Activated naive CD4-positive, alpha-beta T cell (primary cell): ENCODE measurements at places on chromosomes 2 and 18.

- no peak for DNase-seq
Observed at GRCh38 chr18:12092398-12093229, 1.0 kb upstream of the ANKRD62 start.

- no peak for DNase-seq
Observed at GRCh38 chr2:21269382-21269781, 145.6 kb downstream of the TDRD15 start.

DNA sequence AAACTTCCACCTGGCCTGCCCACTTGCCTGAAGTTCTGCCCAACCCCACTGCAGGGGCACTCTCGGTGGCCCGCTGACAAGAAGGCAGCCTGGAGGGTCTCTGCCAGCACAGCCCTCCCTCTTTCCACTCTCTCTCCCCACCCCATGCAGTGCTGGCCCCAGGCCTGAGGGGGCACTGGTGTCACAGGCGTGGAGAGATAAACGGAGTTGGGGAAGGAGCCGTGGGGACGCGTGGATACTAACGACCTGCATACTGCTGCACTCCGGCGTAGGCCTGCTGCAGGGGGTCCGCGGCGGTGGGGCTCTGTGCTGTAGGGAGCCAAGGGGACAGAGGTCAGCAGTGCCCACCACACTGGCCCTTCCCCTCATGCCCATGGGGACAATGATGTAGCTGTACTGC, 299.3 kb downstream of the CELF4 start:
- DNase-seq = no peak

DNA sequence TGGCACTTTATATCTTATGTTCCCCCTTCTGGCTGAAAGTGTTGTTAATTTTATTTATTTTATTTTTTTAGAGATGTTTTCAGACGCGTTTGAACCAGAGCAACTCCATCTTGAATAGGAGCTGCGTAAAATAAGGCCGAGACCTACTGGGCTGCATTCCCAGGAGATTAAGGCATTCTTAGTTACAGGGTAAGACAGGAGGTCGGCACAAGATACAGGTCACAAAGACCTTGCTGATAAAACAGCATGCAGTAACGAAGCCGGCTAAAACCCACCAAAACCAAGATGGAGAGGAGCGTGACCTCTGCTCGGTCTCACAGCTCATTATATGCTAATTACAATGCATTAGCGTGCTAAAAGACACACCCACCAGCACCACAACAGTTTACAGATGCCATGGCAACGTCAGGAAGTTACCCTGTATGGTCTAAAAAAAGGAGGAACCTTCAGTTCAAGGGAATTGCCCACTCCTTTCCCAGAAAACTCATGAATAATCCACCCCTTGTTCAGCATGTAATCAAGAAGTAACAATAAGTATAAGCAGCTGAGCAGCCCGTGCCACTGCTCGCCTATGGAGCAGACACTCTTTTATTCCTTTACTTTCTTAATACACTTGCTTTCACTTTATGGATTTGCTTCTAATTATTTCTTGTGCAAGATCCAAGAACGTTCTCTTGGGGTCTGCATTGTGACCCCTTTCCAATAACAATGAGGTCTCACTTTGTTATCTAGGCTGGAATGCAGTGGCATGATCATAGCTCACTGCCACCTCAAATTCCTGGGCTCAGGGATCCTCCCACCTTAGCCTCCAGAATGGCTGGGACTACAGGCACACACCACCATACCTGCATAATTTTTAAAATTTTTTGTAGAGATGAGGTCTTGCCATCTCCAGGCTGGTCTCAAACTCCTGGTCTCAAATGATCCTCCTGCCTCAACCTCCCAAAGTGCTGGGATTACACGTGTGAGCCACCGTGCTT, 55.9 kb downstream of the CACNB4 start:
- no peak for DNase-seq

DNA sequence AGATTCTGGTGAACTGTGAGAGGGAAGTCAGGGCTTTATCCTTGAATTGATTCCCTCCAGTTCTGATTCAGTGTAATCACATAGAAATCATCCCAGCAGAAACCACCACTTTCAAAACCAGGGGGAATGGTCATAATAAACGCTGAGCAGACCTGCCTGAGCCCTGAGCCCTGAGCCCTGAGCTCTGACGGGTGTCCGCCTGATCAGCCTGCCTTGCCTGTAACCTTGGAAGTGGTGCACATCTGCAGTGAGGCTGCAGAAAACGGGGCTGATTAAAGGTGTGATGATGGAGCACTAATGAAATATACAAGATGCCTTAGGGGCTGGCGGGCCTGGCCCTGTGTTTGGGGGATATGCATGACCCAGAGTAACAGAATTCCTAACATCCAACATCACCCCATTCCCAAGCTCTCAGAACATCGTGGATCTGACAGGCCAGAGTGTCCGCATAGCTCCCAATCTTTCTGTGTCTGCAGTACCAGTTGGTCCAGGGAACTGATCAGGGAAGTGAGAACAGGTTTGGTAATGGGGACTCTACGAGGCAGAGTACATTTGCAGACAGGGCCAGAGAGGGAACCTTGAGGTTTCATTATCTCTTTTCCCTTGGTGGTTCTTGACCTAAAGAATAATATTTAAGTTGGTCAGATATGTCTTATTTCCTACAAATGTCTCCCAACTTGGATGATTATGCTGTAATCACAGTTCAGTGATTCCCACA, 37.8 kb downstream of the KCTD18 start:
- DNase-seq = no peak

DNA sequence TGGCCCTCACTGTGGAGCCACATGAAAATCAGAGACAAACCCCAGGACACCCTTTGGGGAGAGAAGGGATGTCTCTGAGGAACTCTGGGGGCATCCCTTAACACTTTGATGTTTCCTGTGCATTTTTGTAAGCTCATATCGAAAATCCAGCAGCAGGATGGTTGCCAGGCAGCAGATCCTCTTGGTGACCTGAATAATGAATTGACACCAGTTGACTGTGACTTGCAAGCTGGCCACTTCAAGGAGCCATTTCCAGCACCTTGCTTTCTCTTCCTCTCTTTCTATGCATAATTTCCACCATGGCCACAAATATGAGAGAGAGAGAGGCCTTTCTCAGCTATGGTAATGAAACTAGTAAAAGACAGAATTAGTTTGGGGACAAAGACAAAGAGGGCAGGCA, 91.7 kb downstream of the NRP2 start:
- DNase-seq = no peak

DNA sequence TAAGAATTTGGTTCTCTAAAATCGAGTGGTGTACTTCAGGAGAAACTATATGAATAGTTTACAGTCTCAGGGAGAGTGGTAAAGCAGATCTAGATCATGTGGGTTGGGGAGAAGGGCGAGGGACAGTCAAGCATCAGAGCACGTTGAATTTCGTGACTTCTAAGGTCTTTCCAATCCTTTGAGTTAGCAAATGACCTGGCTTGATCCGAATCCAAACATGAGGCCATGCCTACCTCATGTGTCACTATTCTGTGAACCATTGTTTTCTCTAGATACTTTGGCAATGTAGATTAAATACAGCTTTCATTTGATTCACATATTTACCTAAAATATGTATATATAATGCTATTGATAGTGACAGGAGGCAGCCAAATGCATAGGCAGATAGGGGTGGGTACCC, 674.9 kb downstream of the NYAP2 start:
- DNase-seq = no peak

GRCh38 chr2:53312721-53313120, 454.9 kb upstream of the CHAC2 start:
- DNase-seq = no peak

- DNase-seq = no peak
Observed at GRCh38 chr18:3410273-3410672, 39.7 kb upstream of the TGIF1 start.

DNA sequence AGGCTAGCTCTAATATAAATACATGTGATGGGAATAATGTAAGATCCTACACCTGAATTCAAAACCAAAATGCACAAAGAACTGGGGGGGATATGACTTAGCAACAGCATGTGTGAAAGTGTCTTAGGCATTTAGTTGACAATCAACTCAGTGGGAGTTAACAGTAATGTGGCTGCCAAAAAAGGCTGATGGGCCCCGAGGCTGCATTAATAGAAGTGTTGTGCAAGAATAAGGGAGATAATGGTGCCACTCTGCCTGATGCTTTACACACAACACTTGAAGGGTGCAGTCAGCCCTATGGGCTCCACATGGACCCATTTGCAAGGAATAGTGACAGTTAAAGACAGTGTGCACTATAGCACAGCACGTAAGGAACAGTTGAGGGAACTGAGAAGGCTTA, 649.4 kb upstream of the ZEB2 start:
- no peak for DNase-seq

GRCh38 chr2:85409845-85410583, at the start of gene CAPG:
TSS of gene CAPG (minus strand) at chr2:85410366. CDS start at chr2:85402145, 8,221 bp downstream.
- peak; percentile 11 for DNase-seq

DNA sequence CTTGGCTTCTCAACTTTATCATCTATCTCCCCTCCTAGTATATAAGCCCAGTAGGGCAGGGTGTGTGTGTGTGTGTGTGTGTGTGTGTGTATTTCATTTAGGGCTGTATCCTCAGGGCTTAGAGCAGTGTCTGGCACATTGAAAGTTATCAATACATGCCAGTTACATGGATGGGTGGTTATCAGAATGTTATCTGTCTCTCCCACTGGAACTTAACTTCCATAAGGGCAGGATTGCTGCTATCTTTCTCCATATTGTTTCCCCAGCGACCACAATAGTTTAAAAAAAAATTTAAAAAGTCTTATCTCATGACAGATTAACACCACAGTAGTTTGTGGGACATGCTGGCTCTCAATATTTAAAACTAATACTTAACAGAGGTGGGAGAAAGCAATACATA, 488.9 kb downstream of the PLCL1 start:
- DNase-seq = no peak

DNA sequence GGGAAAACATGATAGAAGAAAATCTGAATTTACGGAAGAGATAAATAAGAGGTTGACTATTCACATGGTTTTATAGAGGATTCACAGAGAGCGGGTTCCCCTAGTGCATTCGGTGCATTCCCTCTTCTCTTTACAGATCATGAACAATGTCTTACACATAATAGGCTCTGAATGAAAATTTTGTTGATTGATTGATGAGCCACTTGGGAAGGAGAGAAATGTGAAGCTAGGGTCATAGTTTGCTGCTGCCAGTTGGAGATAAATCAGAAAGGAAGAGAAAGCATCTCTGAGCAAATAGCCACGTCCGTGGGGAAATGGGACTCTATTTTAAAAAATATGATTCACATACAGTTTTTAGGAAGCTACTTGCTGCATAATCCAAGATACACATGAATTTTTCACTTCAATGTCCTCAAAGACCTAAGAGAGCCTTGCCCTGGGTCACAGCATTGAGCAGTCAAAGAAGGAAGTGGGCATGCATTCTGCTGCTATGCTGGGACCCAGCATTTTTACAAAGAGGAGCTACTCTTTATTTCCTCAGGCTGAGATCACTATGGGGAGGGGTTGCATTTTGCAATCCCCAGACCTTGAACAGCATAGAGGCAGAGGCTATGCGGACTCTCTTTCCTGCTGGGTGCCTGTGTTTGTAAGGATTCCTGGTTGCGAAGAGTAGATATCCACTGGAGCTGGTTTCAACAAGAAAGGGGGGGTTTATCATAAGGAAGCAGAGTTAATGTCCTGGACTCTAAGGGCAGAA, 395.3 kb downstream of the TSN start:
- DNase-seq = no peak

- no peak for DNase-seq
Observed at GRCh38 chr2:106054321-106054720, 139.8 kb downstream of the UXS1 start.

GRCh38 chr18:77062518-77063003, 70.0 kb downstream of the MBP start:
- peak; percentile 28 for DNase-seq

DNA sequence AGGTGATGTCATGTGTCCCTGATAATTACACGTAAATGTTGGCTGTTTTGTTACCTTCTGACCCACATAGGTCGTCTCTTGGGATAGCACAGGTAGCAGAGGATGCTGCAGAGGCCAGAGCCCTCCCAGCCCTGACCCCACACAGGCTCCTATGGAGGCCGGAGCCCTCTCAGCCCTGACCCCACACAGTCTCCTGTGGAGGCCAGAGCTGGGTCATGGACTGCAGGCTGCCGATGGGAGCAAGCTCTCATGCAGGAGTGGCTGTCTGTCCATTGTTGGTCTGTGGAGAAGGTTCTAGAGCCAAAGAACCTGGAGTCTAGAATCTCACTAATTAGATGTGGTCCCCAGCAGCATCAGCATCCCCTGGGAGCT, 155.5 kb downstream of the LDLRAD4 start:
- no peak for DNase-seq

DNA sequence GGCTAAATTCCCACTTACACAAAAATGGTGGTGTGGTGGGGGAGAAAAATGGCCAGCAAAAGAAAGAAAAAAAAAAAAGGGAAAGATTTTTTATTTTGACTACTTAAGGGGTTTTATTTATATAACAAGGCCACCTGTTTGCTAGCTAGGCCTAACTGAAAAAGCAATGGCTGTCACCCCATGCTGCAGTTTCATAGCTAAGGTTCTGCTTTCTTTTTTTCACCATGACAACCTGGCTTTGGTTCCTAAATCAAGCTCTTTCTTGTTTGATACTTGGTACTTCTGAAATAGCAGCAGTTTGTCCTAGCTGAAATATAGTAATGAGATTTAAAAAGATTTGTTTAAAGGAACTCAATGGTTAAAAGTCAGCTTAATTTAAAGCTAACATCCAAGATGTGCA, 433.2 kb upstream of the MEX3C start:
- DNase-seq = no peak

GRCh38 chr2:26838121-26838906, 9.6 kb upstream of the DPYSL5 start:
- no peak for DNase-seq
